ENCODE measurements at places on chromosomes 5 and 9. TPM values are rescaled to one million over a fixed set of nuclear protein-coding genes. Genes with fewer than 3 reads are reported as not detected.

DNA sequence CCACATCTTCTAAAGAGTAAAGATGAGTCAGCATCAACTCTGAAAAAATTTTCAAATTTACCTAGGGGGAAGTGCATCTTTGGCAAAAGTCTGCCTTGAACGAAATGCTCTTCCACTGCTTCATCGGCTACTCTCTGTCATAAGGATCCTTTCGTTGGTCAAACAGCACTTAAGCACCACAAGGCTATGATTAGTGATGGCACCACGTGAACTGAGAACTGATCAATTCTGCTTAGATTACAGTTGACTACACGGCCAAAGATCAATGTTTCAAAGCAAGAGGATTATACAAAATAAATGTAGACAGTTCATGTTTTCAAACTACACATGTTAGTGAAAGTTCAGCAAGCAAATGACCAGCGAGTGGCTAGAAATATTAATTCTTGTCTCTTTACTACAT, 9.4 kb downstream of the JAKMIP2 start:
- no peak for DNase-seq

GRCh38 chr5:9927106-9927505, 297.0 kb upstream of the TAS2R1 start:
- DNase-seq, result no peak

The TOR4A gene
- total RNA-seq, result 16.9 TPM

DNA sequence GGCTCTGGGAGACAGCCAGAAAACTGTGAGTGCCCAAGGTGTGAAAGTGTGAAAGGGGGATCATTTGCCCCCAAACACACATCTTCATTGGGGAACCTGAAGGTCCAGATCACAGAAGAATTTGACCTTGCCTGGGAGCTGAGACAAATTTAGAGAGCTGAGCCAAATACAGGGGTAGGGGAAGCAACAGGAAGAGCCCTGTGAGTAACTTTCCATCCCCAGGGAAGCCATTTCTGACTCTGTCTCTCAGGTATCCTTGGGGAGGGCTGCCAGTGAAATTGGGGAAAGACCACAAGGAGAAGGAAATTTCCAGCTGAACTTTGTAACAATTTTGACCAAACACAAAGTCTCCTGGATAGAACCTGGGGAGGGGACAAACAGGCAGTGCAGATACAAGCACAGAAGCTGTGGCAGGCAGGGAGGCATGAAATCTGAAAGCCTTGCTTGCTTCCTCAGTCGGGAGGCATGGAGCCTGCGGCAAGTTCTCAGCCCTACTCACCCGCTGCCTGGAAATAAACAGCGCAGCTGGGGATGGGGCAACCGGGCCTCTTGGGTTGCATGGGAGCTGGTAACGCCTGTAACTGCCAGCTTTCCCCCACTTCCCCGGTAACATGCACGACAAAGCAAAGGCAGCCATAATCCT, 31.5 kb upstream of the ZCCHC9 start:
- no peak for DNase-seq

The ARL10 gene
- 8.8 TPM for total RNA-seq

GRCh38 chr5:168356592-168356991, 65.1 kb downstream of the WWC1 start:
- DNase-seq, result no peak

DNA sequence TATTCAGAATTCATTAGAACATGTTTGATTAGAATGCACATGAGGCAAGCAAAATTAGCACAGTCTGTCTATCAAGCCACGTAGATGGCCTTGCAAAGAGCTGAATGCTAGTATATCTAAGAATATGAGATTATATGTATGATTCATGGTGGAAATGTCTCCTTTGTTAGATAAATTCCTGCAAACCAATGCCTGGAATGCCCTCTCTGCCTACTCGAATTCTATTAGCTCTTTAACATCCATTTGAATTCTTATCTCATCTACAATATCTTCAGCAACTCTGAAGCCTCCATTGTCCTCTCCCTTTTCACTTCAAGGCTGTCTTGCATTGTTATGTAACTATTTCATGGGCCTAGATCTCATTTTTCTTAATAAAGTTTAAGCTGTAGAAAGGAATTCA, 205.5 kb downstream of the TMC1 start:
- DNase-seq, result no peak

DNA sequence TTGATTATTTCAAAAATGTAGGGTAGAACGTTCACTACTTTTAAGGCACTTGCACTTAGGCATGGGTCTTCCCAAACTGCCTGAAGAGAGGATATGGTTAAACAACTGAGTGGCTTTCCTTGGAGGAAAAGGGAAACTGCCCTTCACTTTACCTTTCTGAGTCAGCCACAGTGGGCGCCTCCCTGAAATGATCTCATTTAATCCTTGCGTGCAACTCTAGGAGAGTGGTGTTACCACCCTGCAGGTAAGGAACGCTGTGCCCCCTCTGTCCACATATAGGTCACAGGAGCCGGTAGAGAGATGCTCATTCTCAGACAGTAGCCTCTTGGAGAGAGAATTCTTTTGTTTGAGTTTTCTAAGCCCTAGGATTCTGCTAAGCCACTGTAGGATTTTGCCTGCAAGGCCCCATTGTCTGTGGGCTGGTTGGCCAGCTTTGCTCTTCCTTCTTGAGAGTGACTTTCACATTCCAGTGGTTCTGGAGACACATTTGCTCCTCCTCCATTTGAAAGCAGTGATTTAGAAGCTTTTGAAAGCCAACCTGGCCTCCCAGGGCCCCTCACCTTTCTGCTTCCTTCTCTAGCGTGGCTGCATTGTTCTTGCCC, 110.3 kb upstream of the CTSL start:
- no peak for DNase-seq

The IFNA16 gene
- total RNA-seq, result not detected

DNA sequence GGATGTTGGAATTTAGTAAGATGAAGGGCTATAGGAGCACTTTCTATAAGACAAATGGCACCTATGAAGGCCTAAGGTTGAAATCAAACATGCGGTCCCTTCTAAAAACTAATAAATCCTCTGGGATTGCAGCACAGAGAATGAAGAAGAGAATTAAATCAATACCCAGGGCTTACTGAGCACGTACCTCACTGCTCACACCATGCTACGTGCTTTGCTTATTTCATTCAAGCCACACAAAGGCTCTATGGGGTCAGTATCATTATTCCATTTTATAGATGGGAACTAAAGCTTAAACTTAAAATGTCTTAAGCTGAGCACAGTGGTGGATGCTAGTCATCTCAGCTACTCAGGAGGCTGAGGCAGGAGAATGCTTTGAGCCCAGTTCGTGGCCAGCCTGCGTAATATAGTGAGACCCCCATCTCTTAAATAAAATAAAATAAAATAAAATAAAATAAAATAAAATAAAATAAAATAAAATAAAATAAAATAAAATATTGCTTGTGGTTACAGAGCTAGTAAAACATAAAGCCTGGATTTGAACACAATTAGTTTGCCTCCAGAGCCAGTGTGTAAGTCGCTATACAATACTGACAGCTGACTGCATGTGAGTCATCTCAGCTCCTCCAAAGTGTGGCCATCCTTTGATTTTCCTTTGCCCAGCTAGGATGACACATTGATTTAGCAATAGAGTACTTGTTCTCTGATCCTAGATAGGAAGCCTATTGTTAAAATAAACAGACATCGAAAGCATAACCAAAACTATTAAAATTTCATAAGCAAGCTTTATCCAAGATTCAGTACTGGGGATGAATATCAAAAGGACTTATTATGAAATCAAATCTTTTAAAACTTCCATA, 20.9 kb upstream of the DPYSL3 start:
- DNase-seq, result no peak

All from heart right ventricle (tissue), 16 donors.